Gastrocnemius medialis (tissue), 4 donors: ENCODE measurements at places on chromosomes 16 and 17. TPM values are rescaled to one million over a fixed set of nuclear protein-coding genes. Genes with fewer than 3 reads are reported as not detected.

DNA sequence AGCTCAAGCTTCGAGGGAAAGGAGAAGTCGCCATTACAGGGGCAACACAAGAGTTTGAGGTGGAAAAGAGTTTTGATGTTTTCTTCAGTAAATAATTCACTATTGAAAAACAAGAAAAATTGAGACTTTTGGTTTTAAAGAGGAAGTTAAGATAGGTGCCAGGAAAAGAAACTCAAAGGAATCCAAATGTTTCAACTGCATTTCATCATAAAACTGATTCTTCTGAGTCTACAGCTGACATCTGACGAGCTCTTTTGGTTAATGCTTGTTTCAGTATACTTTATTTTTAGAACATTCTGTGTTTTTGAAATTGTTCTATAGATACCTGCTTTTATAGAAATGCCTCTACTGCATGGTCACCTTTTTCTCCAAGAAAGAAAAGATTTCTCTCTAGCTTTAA is 54.0 kb downstream of the ERN1 start:
- DNase-seq, result no peak

DNA sequence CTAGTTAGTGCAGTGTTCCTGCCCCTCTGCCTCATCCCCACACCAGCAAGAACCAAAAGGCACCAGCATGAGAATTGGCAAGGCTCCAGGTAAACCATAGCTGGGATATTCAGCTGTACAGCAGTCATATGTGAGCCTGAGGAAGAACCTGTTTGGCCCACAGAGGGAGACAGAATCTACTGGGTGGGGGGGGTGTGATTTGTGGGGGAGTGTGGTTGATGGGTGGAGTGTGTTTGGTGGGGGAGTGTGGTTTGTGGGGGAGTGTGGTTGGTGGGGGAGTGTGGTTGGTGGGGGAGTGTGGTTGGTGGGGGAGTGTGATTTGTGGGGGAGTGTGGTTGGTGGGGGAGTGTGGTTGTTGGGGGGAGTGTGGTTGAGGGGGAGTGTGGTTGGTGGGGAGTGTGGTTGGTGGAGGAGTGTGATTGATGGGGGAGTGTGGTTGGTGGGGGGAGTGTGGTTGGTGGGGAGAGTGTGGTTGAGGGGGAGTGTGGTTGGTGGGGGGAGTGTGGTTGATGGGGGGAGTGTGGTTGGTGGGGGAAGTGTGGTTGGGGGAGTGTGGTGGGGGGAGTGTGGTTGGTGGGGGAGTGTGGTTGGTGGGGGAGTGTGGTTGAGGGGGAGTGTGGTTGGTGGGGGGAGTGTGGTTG is 19.5 kb downstream of the MINK1 start:
- DNase-seq, result no peak

DNA sequence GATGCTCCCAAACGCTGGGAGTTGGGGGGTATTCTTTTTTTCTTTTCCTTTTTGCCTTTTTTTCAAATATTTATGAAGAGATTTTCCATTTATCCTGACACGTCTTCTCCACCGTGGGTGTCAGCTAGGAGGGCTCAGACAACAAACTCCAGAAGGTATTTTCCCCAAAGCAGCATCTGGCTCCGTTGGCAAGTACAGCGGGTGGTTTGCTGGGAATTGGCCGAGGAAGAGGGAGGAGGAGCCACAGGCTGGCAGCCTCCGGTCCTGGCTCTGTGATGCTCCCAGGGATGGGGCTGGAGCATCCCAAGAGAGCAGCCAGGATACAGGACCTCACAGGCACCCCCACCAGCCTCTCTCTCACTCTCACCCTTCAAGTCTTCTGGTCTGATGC is 10.9 kb upstream of the CACNG4 start:
- DNase-seq, result no peak

DNA sequence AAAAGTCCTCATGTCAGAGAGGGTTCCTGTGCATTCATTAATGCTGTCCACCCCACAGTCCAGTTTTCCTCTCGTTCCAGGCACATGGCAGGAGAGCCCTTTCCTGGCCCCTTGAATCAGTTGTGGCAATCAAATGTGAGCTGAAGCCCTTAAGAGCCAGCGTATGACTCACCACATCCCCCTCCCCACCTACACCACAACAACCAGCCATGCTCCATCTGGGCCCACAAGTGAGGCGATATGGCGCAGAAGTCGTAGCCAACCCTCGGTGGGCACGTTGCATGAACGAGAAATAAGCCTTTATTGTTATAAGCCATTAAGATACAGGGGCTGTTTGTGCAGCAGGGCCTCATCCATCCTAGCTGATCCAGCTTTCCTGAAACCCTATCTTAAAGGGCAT is 28.2 kb downstream of the GRIN2A start:
- DNase-seq, result no peak

DNA sequence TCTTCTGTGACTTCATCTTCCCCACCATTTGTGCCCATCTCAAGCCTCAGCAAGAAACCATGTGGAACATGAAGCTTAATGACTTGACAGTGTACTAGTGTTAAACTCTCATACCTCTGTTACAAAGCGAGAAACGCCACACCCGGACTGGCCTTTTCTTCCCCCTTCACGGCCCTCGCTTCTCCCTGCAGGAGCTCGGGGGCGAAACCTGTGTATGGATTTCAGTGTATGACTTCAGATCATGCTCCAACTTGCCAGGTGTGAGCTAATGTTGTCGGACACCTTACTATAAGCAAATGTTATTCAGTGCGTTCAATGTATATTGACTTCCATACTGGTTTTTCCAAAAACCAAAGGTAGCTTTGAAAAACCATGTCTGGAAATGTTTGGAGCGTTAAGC is 20.1 kb upstream of the SLC5A11 start:
- no peak for DNase-seq

DNA sequence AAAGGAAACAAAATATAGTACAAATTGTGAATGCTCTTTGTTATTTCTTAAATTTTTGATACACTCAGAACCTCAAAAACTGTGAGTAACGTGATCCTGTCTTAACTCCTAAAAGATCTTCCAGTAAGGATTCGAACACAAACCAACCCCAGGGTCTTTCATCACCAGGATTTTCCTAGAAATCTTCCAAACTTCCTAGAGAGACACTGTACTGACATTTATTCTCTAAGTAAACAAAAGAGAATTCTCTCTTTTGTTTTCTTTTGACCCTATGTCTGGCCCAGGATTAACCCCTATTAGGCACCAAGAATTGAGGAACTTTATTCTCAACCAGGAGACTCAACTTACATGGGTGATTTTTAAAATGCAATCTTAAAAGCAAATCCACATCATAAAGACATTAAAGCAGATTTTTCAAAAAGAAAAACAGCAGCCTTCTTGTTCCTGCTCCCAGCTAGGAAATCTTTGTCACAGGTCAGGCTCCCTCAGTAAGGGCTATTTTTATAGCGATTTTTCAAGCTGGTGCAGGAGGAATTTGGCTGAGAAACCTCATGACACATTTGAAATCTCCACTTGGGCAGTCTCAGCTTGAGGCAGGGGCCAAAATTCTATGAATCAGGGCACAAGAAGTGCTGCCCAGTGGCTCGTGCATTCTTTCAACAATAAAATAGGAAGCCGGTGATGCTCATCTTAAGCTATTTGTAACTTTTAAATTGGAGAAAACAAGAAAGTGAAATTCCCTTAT is 6.2 kb upstream of the SMG1 start:
- DNase-seq, result peak; percentile 75

- no peak for DNase-seq
These were observed 1102.5 kb downstream of the CDH11 start for GRCh38 chr16:64019339-64019738.

DNA sequence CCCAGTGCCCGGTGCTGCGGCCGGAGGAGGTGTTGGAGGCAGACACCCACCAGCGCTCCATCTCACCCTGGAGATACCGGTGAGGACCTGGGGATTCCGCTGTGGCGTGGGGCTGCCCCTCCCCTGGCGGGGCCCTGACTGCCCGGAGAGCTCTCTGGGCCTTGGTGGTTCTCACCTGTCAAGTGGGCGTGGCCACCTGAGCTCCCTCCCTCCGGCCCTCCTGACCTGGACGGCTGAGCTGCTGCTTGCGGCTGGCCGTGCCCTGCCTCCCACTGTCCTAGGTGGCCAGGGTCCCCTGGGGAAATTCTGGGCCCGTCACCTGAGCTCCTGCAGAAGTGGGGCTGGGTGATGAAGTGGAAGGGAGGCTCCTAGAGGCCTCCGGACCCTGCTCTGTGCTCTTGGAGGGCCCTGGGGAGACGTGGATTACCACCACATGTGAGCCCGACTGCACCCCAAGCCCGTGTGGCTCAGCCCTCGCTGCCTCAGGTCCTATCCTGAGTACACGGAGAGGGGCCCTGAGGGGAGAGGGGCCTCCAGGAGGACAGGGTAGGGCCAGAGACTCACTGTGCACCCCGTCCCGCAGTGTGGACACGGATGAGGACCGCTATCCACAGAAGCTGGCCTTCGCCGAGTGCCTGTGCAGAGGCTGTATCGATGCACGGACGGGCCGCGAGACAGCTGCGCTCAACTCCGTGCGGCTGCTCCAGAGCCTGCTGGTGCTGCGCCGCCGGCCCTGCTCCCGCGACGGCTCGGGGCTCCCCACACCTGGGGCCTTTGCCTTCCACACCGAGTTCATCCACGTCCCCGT is 1.1 kb downstream of the IL17C start:
- DNase-seq, result no peak

GRCh38 chr17:43832976-43833829 is at the start of gene MPP3:
Gene MPP3, minus strand, starts transcription at chr17:43833146. Its CDS starts 1,240 bp downstream, at chr17:43831906.
- DNase-seq, result no peak

DNA sequence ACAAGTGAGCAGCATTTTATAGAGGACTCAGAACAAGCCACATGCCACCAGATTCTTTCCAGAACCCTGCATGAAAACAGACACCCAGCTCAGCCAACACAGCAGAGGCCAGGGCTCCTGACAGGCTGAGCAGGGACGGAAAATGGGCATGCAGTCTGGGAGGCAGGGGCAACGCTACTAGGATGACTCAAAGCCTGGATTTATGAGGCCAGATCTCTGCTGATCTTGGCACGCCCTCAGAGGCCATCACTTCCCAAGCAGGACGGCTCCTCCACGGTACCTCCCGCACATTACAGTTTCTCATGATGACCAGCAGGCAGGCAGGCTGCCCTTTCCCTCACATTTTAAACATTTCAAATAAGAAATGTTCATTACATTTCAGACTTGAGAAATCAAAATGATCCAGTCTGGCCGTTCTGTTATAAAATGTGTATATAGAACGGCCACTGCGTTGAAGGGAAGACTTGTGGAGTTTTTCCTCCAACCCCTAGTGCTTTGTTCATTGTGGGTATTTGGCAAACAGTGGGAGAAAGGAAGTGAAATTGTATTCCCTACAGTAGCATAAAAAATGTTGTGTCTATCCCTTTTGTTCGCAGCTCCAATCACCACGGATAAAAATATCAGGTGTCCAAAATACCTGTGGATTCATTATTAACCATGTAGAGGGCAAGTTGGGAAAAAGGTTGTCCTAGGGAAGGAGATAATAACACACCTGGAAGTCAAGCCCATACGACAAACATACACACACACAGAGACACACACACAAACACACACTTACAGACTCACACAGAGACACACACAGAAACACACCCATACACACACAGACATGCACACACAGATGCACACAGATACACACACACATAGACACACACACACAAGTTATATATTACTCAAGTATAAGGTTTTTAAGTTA is 64.8 kb upstream of the ADAMTS18 start:
- DNase-seq, result no peak

GRCh38 chr17:77811521-77811920 is 147.0 kb upstream of the TNRC6C start:
- no peak for DNase-seq

DNA sequence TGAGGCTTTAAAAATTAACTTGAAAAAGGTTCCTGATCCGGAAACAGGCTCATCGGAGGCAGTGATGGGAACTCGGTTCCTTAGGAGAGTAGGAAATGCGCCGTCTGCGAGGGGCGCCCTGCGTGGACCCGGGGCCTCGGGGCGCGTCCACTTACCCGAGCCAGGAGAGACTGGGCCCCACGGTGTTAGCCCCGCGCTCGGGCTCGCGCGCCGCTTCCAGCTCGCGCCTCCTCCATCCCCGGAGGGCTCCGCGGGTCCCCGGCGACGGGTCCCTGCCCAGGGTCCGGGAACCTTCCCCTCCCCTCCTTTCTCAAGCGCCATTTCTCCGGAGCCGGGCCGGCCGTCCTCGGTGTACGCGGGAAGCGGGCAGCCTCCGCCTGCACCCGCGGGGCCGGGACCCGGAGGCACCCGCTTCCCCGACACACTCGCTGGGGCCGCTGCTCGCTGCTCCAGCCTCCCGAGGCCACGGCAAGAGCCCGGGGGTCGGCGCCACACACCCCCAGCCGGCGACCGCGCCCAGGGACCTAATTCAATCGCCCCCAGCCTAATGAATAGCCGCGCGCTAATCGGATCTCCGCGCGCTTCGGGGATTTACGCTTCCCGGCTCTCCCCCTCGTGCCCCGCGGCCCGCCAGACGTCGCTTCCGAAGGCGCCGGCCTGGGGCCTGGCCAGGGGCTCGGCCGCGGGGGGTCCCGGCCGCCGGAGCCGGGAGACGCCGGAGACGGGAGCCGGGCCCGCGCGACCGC is 2.2 kb upstream of the BAHCC1 start:
- DNase-seq, result no peak

GRCh38 chr17:64103391-64104364 is 26.3 kb downstream of the ERN1 start:
- no peak for DNase-seq

- DNase-seq, result no peak
These were observed 32.1 kb downstream of the DNAH17 start for GRCh38 chr17:78544881-78545755.

DNA sequence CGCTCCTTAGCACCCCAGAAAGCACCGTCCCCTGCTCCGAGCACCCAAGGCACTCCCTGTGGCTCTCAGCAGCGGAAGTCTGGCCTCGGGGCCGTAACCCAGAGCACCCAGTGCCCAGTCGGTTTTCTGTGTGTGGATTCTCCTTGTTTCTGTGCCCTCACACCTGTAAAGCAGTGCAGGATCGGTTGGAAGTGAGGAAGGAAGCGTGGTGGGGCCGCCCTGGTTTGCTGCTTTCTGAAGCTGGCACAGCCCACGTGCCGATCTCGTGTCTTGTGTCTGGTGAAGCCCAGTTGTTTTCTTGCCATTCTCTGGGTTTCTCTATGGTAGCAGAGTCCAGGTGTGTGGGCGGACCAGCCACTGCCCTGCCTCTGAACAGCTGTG is 3.7 kb downstream of the ACSF3 start:
- DNase-seq, result no peak

GRCh38 chr17:29588562-29589411 is 661 bp downstream of the GIT1 start:
- no peak for DNase-seq

- DNase-seq, result peak; percentile 20
These were observed 18.1 kb upstream of the TMEM98 start for GRCh38 chr17:32909787-32910369.

Gene PMP22
- 84.7 TPM for total RNA-seq

Gene SP2
- total RNA-seq, result 7.5 TPM

Gene FADS6
- total RNA-seq, result not detected

Gene WFDC1
- total RNA-seq, result 0.68 TPM

Gene WFIKKN2
- total RNA-seq, result 0.20 TPM

Gene EPX
- total RNA-seq, result not detected

Gene HEATR9
- not detected for total RNA-seq

Gene MMP28
- 10.3 TPM for total RNA-seq

Gene MOSMO
- total RNA-seq, result 13.0 TPM

Gene IL17C
- total RNA-seq, result not detected

Gene MARVELD3
- not detected for total RNA-seq
